Fibroblast of skin of left quadriceps (primary cell): ENCODE measurements at places on chromosomes 6 and 20.
A peak's percentile ranks its signal among the peaks of the same experiment; 100 is the strongest.

DNA sequence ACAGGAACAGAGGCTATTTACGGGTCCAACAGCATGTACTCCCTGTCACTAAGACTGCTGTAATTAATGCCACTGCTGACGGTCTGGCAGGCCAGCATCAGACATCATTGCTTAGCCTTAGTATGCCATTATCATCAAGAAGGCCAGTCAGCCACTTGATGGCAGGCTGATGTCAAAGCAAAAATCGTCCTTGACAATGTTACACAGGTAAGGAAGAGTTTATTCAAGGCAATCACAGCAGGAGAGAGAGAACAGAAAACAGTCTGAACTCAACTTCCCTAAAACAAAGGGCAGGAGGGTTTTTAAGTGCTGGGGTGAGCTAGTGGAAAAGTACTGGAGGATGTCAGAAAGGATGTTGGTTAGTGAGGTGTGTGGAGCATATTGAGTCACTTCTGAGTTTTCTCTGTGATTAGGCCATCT, 25.1 kb downstream of the FKBP1C start:
- no peak for DNase-seq

- no peak for DNase-seq
Measured at GRCh38 chr6:109916759-109917158, 61.4 kb upstream of the GPR6 start.

- DNase-seq, result peak; percentile 75
Measured at GRCh38 chr6:131982740-131983259, 31.6 kb upstream of the CCN2 start.

DNA sequence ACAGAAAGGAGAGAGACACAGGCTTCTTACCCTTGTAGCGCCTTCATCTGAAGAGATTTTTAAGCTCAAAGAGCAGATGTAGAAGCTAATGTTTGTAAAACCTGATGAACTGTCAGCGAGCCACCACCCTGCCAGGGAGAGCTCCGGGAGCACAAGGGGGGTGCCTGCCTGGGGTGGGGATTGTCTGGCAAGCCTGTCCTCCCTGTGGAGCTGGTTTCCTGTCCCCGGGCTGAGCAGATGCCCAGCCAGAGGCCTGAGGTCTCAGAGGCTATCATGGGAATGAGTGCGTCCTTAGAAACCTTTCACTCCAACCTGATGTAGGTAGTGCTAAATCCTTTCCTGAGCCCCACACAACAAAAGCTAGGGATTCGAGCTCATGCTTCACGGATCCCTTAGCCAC, 41.9 kb upstream of the NR2E1 start:
- no peak for DNase-seq

- peak; percentile 17 for DNase-seq
Measured at GRCh38 chr6:154653385-154653784, 79.8 kb upstream of the SCAF8 start.
